ENCODE measurements at places on chromosomes 11 and 22.
A peak's percentile ranks its signal among the peaks of the same experiment; 100 is the strongest.

DNA sequence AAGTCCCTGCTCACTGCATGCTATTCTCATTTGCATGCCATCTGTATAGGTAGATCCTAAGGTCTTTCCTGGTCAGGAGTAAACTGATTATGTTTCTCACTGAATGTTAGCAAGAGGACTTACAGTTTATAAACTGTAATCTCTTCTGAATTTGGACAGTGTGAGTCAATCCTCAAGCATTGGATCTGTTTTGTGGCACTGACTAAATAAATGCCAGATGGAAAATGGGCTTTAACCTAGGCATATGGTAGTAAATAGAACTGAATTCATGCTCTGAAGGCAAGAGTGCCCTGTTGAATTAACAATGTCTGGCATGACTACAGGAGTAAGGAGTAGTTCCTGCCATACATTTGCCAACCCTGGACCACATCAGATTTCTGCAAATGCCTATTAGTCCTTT lies 11.4 kb downstream of the FAM181B start:
- H3K27ac ChIP-seq = no peak overlapping the region
- no peaks in the 10 kb centered on the region for H3K36me3 ChIP-seq
- H3K27me3 ChIP-seq = peaks cover 1% of the 10 kb centered on the region
- DNase-seq = no peak
- H3K4me1 ChIP-seq = no peaks in the 10 kb centered on the region
- no peak overlapping the region for H3K4me3 ChIP-seq

DNA sequence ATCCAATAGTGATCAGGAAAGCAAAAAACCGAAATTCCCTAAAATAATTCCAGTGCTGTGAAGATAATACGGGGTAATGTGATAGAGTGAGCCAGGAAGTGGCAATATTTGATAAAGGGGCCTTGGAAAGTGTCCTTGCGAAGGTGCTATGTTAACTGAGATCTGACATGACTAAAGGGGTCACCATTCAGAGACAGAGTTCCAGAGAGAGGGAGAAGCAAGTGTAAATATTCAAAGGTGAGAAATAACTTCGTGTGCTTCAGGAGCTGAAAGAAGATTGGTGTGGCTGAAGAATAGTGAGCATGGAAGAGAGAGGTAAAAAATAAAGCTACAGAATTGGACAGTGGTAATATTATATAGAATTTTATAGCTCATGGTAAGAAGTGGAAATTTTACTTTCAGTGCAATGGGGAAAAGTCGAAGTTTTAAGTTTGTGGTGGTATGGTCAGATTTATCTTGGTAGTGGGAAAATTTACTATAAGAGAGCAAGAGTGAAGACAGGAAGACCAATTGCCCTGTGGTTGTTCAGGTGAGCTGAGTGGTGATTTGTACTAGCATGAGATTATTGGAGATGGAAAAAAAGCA lies 164.5 kb downstream of the JRKL start:
- no peaks in the 10 kb centered on the region for H3K27me3 ChIP-seq
- no peaks in the 10 kb centered on the region for H3K36me3 ChIP-seq
- H3K4me1 ChIP-seq = no peaks in the 10 kb centered on the region
- no peak overlapping the region for H3K27ac ChIP-seq
- no peak overlapping the region for H3K4me3 ChIP-seq

- H3K4me1 ChIP-seq = peaks cover 15% of the 10 kb centered on the region
- H3K4me3 ChIP-seq = no peak overlapping the region
- H3K27ac ChIP-seq = no peak overlapping the region
- DNase-seq = no peak
- no peaks in the 10 kb centered on the region for H3K27me3 ChIP-seq
- H3K36me3 ChIP-seq = peaks cover 48% of the 10 kb centered on the region
Measured at GRCh38 chr11:5694642-5695041, 5.1 kb downstream of the TRIM22 start.

- H3K4me1 ChIP-seq = peaks cover 10% of the 10 kb centered on the region
- H3K36me3 ChIP-seq = no peaks in the 10 kb centered on the region
- DNase-seq = no peak
- peak overlapping the region; percentile 18 for H3K4me3 ChIP-seq
- H3K27me3 ChIP-seq = peaks cover 8% of the 10 kb centered on the region
Measured at GRCh38 chr11:8871171-8871775, 39.7 kb upstream of the AKIP1 start.
